NCI-H460 (cell line): ENCODE measurements at places on chromosomes 7 and 10. TPM values are rescaled to one million over a fixed set of nuclear protein-coding genes. Genes with fewer than 3 reads are reported as not detected.

Gene RELN
- total RNA-seq, result 0.23 and 0.57 TPM in 2 replicates

Gene TACC2
- total RNA-seq, result 24.4 and 31.1 TPM in 2 replicates

GRCh38 chr7:84700563-84701370, 486.1 kb downstream of the SEMA3D start:
- DNase-seq, result no peak

GRCh38 chr10:58335306-58336005, 650 bp downstream of the UBE2D1 start:
- no peak for DNase-seq

- no peak for DNase-seq
These were observed 234.7 kb upstream of the MDFIC start for GRCh38 chr7:114687238-114687637.

GRCh38 chr7:37993060-37993501, 72.6 kb downstream of the EPDR1 start:
- DNase-seq, result no peak

DNA sequence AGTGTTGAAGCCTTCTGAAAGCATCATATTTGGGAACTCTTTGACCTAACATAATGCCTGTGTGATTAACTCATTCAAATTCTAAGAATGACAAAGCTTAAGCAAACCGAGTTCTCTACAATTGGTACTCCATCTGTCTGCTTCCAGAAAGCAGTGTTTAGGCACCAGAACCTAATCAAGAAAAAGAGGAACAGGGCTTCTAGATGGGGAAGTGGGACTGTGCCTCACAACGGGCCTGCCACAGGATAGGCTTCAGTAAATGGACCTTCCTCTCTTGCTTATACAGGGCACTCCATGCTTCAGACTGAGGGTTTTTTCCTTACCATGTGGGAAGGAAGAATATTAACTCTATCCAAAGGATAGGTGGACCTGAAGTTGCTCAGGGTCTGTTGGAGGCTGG, 808.1 kb downstream of the XPNPEP1 start:
- DNase-seq, result no peak

GRCh38 chr7:128131731-128132130, 100.5 kb upstream of the LRRC4 start:
- DNase-seq, result no peak

DNA sequence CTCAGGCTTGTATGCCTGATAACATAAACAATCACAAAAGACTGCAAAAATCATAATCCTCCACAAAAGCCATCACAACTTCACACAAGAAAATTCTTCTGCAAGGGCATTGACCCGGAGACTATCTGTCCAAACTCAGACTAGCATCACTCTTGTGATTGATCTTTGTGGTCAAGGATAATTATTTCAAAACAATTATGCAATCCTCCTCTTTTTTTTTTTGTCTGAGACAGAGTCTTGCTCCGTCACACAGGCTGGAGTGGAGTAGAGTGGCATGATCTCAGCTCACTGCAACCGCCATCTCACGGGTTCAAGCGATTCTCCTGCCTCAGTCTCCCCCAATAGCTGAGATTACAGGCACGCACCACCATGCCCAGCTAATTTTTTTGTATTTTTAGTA, 22.2 kb downstream of the CDNF start:
- DNase-seq, result no peak

GRCh38 chr10:78058562-78058961, 24.9 kb downstream of the RPS24 start:
- no peak for DNase-seq

GRCh38 chr10:34537629-34538231, 277.4 kb downstream of the PARD3 start:
- no peak for DNase-seq

DNA sequence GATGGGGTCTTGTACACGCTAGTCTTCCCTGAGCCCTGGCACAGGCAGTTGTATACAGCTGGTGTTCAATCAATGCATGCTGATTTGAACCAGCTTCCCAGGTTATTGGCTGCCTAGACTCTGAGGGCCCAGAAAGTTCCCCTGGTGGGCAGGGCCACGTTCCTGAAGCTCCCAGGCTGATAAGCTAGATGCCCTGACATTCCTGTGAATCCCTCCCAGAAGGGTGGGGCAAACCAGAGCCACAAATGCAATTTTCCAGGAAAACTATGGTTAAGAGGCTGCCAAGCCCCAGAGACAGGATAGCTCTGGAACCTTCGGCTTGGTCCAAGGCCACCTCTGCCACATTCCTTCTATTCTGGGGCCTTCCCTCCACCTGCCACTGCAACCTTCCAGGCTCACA, 78.2 kb downstream of the FAM53B start:
- DNase-seq, result no peak
